ENCODE measurements at places on chromosomes 12 and 14.

DNA sequence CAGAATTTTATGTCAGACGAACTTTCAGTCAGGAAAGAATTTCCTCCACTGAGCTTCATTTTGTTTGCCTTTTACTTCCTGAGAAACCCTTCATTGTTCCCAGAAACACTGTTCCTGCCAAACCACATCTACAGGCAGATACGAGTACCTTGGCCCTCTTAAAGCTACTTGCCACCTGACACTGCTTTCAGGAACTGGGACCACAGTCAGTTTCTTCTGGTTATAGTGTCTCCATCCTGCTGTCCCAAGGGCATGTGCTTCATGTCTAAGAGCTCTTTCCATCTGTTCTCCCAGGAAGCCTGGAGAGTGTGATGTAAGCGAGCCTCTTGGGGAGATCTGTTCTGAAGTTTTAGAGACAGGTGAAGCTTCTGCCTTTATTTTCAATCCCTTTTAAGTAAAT is 161.7 kb upstream of the PLEKHA5 start:
- DNase-seq: no peak

- DNase-seq: no peak
Measured at GRCh38 chr14:74605531-74606223, 6.4 kb downstream of the LTBP2 start.

DNA sequence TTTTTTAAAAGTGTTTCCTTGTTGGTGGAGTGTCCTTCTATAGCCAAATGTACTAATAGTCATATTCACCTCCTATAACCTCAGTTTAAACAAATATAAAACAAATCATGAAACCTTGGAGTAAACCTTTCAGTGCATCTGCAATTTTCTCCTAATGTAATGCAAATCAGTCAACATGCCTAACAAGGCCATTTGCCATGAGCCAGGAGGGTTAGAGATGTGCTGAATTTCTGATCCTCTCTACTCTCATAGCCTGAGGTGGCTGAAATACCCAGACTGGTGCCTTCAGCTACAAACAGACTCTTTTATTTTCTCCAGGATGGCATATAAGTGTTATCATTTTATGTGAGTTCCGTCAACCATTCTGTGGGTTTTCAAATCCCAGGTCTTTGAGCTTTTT is 908.1 kb downstream of the GALC start:
- DNase-seq: no peak

DNA sequence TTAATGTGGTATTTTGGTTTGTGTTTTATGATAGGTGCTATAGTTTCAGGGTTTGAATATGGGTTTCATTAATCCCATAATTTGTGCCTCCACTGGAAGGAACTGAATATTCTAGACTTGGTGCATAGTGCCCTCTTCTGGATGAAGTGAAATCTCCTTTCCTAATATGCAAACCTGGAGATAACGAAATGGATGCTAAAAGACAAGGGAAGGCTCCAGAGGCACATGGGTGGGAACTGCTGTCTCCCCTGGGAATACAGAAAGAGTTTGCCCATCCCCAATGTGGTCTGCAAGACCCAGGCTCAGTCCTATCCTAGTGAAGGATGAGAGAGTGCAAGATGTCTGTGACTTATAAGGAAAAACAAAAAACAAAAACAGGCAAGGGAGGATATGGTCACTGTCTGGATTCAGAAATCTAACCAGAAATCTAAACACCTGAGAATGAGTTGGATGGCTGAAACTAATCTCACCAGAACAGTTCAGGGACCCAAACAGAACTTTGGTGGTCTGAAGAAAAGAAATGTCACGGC is 142.3 kb upstream of the TMPO start:
- no peak for DNase-seq

DNA sequence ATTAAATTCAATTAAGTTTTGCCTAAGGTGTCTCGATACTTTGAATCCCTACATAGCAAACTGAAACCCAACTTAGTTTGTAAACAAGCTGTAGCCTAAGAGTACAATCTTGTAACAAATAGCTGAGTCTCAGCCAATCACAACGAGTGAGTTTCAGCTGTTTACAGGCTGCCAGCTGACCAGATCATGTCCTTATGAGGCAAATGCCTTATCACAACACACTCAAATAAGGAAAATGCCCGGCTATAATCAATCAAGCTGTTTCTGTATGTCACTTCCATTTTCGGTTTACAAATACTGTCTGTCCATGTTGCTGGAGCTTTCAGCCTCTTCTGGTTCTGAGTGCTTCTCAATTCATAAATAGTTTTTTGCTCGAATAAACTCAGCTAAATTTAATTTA is 943.8 kb downstream of the SLC16A7 start:
- no peak for DNase-seq

DNA sequence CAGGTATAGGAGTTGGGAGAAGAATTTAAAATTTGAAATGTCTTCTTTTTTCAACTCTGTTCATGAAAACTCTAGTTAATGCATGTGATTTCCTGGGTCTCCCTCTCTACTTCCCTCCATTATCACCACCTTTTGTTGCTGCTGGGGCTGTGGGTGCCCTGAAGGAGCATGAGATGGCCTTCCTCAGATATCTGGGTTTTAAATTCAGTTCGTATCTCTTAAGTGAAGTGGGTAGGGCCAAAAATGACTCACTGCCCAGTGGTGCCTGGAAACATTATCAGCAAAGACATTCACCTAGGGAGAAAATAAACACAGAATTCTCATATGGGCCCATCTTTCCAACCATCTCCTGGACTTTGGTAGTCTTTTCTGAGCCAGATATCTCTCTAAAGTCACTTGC is 234.9 kb upstream of the PLEKHG7 start:
- no peak for DNase-seq

DNA sequence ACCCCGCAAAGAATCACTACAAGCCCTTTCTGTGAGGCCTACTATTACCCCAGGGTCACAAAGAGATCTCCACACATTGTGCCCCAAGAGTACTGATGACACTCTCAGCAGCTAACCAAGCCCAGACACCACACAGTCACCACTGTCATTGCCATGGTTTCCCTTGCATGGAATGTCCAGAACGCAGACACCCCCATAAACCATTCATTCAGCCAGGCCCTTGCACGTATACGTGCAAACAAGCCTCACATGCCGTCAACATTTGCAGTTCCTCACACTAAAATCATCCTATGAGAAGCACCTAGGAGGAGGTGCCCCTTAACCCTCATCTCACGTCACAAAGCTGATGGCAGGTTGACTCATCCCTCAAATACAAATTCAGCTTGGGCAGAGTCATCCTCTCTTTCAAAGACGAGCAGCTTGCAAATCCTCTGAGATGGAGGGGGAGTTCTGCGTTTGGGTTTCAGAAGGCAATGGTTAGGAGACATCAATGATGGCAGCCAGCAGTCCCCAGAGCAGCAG is 17.1 kb upstream of the KRT77 start:
- no peak for DNase-seq

DNA sequence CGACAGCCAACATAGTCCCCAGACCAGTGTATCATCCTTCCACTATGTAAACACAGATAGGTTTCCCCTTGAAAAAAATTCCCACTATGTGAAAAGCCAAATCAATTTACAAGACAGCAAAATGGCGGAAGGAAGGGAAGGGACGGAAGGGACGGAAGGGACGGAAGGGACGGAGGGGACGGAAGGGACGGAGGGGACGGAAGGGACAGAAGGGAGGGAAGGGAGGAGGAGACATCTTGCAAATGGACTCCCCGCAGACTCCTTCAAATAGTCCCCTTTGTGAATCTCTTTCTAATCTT is 75.3 kb downstream of the NINJ2 start:
- no peak for DNase-seq

GRCh38 chr12:119181202-119181601 is 2.5 kb downstream of the HSPB8 start:
- no peak for DNase-seq

- DNase-seq: no peak
Measured at GRCh38 chr12:110844551-110845338, 2.0 kb upstream of the CCDC63 start.

DNA sequence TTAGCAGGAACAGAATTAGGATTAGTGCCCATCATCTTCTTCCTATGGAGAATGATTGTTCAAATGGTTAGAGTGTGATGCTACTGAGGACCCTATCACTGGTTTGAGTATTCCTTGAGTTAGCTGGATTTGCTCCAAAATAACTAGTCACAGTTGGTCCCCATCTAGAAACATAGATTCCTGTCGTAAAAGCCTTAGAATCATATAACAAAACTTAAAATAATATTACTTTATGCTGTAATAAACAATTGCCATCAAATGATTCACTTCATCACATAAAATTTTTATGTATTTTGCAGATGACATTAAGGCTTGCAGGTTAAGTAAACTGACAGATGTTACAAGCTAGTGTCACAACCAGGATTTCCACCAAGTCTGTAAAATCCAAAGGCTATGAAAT is 209.8 kb downstream of the CCER1 start:
- no peak for DNase-seq

DNA sequence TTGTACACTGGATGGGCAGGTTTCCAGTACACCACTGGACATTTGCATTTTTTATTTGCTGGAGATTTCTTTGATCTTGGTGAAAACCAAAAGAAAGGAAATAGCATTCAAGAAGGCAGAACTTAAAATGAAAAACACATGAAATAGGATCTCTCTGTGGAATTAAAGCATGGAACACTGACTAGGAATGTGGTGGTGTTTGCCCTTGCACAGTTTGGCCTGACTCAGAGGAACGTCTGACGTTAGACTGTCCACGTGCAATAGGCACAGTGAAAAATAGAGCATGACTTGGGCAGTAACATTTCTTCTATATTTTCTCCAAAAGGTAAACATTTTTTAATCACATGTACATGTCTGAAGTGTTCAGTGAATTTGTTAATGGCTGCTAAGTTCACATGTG is 474.1 kb upstream of the PRICKLE1 start:
- DNase-seq: no peak

- no peak for DNase-seq
Measured at GRCh38 chr12:43462080-43462479, 89.9 kb downstream of the ADAMTS20 start.

GRCh38 chr12:51393676-51394545 is 2.7 kb upstream of the GALNT6 start:
- DNase-seq: no peak

GRCh38 chr12:9673404-9674225 is 4.1 kb downstream of the CLEC2D start:
- no peak for DNase-seq

GRCh38 chr14:79098324-79098723 is 928.2 kb downstream of the NRXN3 start:
- no peak for DNase-seq

DNA sequence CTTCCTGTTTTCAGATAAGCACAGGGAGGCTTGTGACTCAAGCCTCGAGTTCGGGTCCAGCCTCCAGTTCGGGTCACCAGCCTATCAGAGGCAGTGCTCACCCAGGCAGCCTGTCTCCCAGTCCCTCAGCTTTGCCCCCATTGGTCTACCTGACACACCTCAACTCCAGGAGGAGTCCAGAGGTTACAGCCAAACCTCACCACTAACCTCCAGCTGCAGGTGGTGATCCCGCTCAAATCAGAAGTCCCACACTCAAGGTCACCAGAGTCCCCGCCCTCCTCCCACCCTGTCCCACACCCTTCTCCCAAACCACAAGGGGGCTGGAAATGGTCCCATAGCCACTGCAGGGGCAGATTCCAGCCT is 42.1 kb downstream of the KDM2B start:
- DNase-seq: no peak

- DNase-seq: no peak
Measured at GRCh38 chr14:59398841-59399240, 66.3 kb downstream of the GPR135 start.

GRCh38 chr12:70648831-70649230 is 11.6 kb upstream of the PTPRB start:
- no peak for DNase-seq

- DNase-seq: no peak
Measured at GRCh38 chr14:29805415-29806123, 122.1 kb downstream of the PRKD1 start.
